ENCODE measurements at places on chromosomes 7 and 10.

GRCh38 chr7:156927571-156928405 is 21.7 kb upstream of the NOM1 start:
- no peak for DNase-seq

- DNase-seq: no peak
Measured at GRCh38 chr7:26590709-26591108, 273.7 kb downstream of the SKAP2 start.

- no peak for DNase-seq
Measured at GRCh38 chr7:130345136-130345535, 520 bp downstream of the CPA5 start.

GRCh38 chr7:69276011-69276729 is 322.1 kb upstream of the AUTS2 start:
- DNase-seq: no peak

DNA sequence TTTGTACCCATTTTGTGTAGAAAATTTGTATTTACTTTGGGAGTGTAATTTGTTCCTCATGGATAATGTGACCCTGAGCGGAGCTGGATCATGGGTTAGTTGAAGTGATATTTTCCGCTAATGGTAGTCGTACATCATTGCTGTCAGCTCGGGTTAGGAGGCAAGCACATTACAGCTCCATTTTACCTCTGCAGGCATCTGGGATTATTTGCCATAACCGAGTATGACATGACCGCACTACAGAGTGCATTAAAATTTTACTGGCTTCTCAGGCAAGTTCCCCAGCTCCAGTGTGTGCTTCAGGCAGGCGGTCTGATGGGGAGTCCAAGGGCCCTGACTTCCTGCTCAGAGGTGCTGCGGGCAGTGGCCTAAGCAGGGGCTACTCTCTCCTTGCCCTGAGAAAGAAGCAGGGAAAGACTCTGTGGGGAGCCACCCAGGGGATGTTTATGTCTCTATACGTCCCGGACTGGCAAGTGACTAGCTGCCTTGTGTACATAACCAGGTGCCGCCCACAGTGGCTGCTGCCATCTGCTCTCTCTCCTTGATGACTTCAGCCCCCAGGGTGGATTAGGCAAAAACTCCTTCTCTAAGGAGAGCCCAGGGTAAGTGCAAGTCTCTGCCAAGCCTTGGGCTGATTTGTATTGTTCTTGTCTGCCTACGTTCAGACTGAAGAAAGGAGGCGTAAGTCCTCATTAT is 685.3 kb upstream of the GALNT17 start:
- DNase-seq: no peak

Data from cortex of kidney (tissue), 1 donor.